ENCODE measurements at places on chromosomes 3 and 15. TPM values are rescaled to one million over a fixed set of nuclear protein-coding genes. Genes with fewer than 3 reads are reported as not detected.

PLA2G4F gene
- not detected for total RNA-seq

TCTA gene
- 12.4 TPM for total RNA-seq

CCDC191 gene
- 1.5 TPM for total RNA-seq

DNA sequence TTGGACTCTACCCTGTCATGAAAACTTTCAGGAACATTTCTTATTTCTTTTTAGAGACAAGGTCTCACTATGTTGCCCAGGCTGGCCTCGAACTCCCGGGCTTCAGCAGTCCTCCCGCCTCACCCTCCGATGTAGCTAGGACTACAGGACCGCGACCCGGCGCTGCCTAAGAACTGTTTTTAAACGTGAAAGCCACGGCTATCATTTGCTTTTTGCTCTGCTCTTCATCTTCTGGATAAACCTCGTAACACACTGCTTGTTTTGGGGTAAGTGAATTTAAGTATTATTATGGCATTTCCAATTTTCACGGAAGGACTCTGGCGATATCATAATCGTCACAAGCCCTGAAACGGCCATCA lies 14.3 kb upstream of the CCNL1 start:
- no peaks in the 10 kb centered on the region for H3K27me3 ChIP-seq
- peaks cover 29% of the 10 kb centered on the region for H3K4me1 ChIP-seq
- H3K36me3 ChIP-seq: peaks cover 19% of the 10 kb centered on the region
- peak overlapping the region; percentile 84 for H3K4me3 ChIP-seq
- DNase-seq: peak; percentile 51
- H3K27ac ChIP-seq: peak overlapping the region; percentile 92

GRCh38 chr3:14425581-14426304 lies 23.3 kb downstream of the SLC6A6 start:
- peaks cover 93% of the 10 kb centered on the region for H3K4me1 ChIP-seq
- H3K36me3 ChIP-seq: peaks cover 7% of the 10 kb centered on the region
- H3K4me3 ChIP-seq: peak overlapping the region; percentile 22
- peak overlapping the region; percentile 66 for H3K27ac ChIP-seq
- no peaks in the 10 kb centered on the region for H3K27me3 ChIP-seq
- DNase-seq: peak; percentile 75

DNA sequence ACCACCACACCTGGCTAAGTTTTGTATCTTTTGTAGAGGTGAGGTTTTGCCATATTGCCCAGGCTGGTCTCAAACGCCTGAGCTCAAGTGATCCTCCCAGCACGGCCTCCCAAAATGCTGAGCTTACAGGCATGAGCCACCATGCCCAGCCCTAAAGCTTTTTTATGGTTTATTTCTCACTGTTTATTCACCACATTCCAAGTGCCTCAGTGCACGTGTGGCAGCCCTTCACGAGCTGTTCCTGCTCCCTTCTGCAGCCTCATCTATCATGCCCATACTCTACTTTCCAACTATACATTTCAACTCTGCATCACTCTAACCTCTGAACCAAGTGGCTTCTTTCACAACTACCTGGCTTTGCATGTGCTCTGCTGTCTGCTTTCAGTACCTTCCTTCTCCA lies 17.9 kb upstream of the OSBPL11 start:
- no peak for DNase-seq
- H3K36me3 ChIP-seq: no peaks in the 10 kb centered on the region

GRCh38 chr15:89489376-89489775 lies 7.0 kb downstream of the RHCG start:
- H3K36me3 ChIP-seq: no peaks in the 10 kb centered on the region
- no peak overlapping the region for H3K27ac ChIP-seq
- H3K27me3 ChIP-seq: peaks cover 32% of the 10 kb centered on the region
- no peak for DNase-seq

DNA sequence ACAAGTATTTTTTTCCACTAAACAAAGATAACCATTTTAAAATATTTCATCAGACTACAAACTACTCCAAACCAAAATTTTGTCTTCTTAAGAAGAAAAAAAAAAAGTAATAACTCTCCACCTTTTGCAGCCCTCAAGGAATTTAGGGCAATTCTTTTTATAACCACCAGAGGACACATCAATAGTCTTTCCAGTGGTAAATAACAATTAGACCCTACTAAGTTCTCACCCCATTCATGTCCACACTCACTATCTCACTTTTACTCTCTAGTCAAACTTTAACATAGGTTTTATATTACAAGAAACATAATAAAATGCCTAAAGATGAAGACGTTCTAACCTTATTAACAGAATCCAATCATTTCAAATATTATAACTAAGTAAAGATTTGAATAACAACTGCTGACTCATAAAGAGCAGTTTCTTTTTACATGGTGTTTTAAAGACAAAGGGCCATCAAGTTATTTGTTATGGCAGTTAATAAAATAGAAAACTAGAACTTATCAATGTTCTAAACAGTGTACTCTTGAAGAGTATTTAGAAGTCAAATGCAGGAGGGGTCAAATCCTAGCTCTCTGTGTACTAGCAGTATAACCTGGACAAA lies 33.0 kb downstream of the CCDC39 start:
- H3K27me3 ChIP-seq: peaks cover 15% of the 10 kb centered on the region
- no peak overlapping the region for H3K27ac ChIP-seq
- no peaks in the 10 kb centered on the region for H3K4me1 ChIP-seq
- H3K4me3 ChIP-seq: no peak overlapping the region

DNA sequence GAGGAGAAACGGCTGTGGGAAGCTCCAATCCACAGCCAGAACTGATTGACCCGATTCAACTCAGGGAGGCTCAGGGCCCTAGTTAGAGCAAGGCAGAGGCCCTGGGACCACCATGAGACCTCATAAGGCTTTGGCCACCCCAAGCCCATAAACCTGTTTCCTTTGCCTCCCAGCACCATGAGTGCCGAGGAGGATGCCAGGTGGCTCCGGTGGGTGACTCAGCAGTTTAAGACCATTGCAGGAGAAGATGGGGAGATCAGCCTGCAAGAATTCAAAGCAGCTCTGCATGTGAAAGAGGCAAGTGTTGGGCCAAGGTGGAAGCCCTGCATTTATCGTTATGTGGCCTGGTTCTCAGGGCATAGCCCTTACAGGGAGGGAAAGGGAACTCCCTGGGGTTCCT lies 11.9 kb downstream of the NOX5 start:
- H3K4me1 ChIP-seq: no peaks in the 10 kb centered on the region
- H3K36me3 ChIP-seq: no peaks in the 10 kb centered on the region
- H3K4me3 ChIP-seq: no peak overlapping the region
- DNase-seq: no peak

GRCh38 chr15:51750792-51751696 lies at the start of gene TMOD2:
Gene TMOD2 (plus strand): TSS chr15:51751597. CDS start chr15:51766442, 14,845 bp downstream.
- H3K27me3 ChIP-seq: peaks cover 7% of the 10 kb centered on the region
- H3K27ac ChIP-seq: no peak within 1 kb of the TSS
- H3K36me3 ChIP-seq: no peaks in the 10 kb centered on the region
- peaks cover 23% of the 10 kb centered on the region for H3K4me1 ChIP-seq
- peak within 1 kb of the TSS; percentile 79 for H3K4me3 ChIP-seq

GRCh38 chr3:107241217-107241616 lies 136.0 kb upstream of the CCDC54 start:
- H3K4me1 ChIP-seq: peaks cover 14% of the 10 kb centered on the region
- H3K36me3 ChIP-seq: no peaks in the 10 kb centered on the region
- H3K4me3 ChIP-seq: peak overlapping the region; percentile 88
- DNase-seq: peak; percentile 28
- peaks cover 7% of the 10 kb centered on the region for H3K27me3 ChIP-seq

All from activated CD8-positive, alpha-beta T cell treated with anti-CD3 and anti-CD28 coated beads for 36 hours (primary cell).